ENCODE measurements at places on chromosomes 11 and 22.

DNA sequence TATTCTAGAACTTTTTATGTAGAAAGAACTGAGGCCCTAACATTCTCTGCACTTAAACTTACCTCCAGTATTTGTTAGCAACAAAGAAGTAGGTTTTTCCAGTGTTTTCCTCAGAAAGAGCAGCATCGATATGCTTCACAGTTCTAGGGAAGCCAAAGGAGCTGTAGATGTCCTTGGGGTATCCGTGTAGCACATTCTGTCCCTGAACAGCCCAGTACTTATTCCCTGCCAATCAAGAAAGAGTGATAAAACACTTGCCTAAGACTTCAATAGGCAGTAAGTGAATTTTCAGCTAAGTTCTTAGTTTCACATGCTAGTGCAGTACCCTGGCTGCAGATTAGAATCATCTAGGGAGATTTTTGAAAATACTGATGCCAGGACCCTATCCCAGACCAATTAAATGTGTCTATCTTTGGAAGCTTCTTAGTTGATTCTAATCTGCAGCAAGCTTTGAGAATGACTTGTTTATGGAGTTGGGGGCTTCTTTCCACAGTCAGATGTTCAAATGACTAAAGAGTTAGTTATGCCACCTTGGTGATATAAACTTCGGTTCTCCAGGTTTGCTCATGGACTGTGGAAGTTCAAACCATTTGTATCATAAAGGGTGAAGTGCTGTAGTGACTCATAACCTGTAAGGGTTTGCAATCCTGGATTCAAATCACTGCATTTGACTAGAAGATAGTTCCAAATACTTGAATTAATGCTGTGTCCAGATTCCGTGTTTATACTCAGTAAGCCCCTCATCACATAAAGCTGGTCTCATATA lies 6.5 kb downstream of the MMP1 start:
- DNase-seq: no peak

DNA sequence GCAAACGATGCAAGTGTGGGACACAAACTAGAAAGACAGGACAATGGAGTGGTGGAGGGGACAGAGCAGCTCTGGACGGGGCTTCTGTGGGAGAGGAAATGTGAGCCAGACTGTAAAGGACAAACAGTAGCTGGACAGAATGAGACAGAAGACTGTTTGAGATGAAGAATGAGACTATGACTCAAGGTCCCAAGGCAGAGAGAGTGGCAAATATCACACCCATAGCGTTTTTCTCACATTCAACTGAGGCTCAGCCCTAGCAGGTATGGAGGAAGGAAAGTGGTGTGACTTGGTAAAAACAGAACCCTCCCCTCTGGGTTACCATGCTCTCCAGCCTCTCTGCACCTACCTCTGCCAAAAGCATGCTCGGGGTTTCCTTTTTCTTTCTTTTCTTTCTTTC lies 96.5 kb downstream of the RPL27A start:
- DNase-seq: no peak

DNA sequence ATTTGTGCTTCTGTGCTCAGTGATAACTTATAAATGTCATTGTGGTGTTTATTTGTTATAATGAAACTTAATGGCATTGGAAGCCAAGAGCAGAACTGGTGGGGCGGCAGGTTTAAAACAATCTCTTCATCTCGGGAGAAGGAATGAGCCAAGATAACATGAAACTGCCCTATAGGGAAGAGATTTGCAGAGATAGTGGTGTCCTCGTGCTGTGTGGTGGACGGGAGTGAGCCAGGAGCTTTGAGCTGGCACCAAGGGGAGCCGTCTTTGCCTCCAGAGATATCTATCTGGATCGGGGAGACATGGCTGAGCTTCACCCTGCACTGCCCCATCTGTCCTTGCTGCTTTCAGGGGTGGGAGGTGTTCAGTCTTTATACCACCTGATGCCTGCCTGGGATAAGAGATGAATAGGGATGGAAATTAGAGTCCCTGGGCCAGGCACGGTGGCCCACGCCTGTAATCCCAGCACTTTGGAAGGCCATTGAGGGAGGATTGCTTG lies 189.6 kb downstream of the ST3GAL4 start:
- no peak for DNase-seq

- no peak for DNase-seq
These were observed 13.9 kb upstream of the PHLDA2 start for GRCh38 chr11:2942872-2943710.

DNA sequence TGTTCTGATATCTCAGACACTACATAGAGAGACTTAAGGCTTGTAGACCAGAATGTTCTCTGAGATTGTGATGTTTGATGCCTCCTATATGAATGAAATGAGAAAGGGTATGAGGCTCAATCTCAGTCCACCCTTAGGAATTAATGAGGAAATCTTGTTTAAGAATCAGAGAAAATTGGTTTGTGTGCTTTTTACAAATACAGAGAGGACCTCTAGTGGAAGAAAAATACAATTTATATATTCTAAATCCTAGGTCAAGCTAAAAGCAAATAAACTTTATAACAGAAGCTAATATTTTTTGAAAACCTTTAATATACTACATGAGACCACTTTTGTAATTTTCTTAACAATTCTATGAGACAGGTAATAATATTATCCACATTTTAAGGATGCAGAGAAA lies 5.0 kb upstream of the OR52H1 start:
- no peak for DNase-seq

- DNase-seq: no peak
These were observed 52.4 kb downstream of the CHRDL2 start for GRCh38 chr11:74678591-74679512.

GRCh38 chr22:41382098-41382578 lies 396 bp downstream of the TEF start:
- peak; percentile 21 for DNase-seq

DNA sequence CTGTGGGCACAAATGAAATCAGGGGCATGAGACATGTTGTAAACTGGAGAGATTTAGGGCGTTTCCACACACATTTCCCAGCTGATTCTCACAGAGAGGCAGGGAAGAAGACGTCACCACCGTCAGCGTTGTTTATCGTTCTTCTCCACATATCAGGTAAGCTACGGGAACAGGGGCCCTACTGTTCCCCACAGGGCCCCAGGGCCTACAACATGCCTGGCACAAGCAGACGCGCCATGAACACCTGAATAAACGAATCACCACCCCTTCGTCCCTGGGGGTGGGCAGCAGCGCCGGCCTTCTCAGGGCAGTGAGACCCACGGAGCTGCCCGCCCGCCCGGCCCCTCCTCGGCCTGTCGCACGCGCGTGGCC lies 342 bp downstream of the EFCAB6 start:
- DNase-seq: no peak

DNA sequence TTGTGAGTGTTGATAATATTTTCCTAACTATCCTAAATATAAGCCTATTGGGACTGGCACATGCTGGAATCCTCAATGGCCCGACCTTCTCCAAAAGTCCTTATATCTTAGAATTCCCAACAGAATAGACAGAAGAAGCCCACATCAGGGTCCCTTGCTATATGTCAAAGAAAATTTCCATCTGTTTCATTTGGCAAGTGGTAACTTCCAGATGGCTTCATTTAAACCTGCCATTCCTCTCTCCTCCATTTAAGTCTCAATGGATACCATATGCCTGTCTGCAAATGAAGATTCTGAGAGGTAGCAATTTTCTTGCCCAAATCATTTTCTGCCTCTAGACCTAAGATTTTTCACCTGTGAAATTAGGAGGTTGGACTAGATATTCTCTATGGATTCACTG lies 73.1 kb upstream of the KCNA4 start:
- DNase-seq: no peak

DNA sequence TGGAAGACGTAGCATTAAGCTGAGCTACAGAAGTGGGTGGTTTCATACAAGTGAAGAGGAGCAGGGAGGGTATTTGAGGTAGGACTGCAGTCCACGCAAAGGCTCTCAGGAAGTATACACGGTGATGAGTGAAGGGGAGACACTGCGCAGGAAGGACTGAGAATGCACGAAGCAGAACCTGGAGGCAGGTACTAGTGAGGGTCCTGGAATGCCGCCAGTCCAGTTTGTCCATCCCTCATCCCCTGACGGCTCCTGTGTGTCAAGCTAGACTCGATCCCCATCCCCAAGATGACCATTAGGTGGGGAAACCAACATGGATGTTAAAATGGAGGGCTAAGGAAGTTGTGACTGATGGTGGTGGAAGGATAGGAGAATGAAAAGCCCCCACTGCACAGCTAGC lies 23.8 kb downstream of the ART5 start:
- no peak for DNase-seq

- no peak for DNase-seq
These were observed 18.9 kb upstream of the KCTD14 start for GRCh38 chr11:78041843-78042440.

GRCh38 chr22:41969110-41969646 lies at the start of gene SEPTIN3:
Gene SEPTIN3, plus strand, starts transcription at chr22:41969443. Its CDS starts 2,050 bp downstream, at chr22:41971493.
- no peak for DNase-seq

GRCh38 chr11:122100756-122101080 lies 15.3 kb downstream of the BLID start:
- no peak for DNase-seq

DNA sequence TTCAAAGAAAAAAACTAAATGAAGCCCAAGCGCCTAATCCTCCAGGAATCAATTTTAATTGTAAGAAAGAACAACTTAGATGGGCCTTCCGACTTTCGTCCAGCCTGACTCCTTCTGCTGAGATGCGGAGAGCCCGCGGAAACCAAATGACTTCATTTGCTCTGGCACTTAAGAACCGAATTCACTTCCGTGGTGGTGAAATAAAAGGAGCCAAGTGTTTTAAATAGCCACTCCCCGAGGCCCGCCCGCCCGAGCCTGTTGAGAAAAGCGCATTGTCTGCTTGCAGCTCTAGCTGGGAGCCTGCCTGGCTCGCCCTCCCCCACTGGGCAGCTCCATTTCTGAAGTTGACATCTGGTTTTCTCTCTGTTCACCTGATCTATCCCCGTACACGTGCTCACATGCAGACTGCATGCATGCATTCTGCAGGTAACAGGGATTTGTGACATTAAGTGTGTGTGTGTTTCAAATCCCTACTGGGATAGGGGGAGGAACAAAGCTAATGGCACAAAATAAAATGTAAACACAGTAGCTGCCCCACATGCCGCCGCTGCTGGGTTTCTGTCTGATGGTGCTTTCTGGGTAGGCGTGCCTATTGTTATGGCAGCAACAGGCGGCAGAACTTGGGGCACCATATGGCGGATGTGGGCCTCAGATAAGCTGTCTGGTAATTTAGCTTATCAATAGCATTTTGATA lies 6.2 kb downstream of the TEAD1 start:
- DNase-seq: no peak

GRCh38 chr11:122155765-122156527 lies 39.9 kb upstream of the BLID start:
- no peak for DNase-seq

DNA sequence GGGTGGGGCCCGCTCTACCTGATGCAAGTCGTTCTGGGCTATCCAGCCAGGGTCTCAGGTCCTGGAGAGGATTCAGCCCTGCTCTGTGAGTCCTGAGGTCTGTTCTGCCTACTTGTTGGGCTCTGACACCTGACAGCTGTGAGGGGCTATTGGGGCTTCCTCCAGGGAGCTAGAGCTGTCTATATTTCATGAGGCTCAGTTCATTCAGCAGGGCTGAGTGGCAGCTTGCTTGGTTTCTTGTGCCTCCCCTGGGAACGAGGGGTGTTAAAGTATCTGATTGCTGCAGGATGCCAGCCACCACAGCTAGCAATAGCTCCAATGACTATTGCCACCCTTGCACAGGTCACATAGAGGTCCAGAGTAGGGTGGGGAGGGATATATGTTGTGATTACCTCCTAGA lies 26.7 kb downstream of the INSC start:
- no peak for DNase-seq

DNA sequence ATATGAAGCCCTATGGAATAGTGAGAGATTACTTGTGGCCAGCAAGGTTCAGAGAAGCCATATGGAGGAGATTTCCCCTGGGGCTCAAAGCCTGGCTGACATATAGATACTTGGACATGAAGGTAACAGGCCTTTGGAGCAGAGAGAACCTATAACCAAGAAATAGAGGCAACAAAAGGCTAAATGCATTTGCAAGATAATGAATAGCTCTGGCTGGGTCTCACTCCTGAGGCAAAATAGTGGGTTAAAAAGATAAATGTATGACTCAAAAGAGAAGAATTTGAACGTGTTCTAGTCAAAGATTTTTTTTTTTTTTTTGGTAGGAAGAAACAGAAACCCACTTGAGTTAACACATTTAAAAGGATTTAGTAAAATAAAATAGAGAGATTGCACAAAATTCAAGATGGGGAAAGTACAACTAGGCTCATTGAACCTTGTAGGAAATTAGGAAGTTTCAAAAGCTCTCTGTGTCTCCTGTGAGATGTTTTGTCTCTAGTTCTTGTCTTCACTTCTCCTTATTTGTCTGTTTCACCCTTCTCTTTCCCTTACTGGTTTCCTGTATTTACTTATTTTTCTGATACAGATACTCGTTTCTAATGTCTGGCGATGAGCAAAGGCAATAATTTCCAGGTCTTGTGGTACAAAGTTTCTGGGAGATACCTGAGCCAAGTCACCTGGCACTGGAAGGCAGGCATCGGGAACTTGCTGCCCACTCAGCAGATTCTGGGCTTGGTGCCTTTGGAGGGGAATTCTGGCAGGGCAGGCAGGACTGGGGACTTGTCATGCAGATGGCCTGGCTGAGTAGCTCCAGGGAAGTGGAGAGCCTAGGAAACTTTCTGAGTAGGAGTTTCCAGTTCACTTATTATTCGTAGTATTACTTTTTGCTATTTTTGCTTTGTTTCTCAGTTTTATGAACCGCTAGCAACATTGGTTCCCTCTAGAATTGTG lies 49.2 kb upstream of the SESN3 start:
- no peak for DNase-seq

DNA sequence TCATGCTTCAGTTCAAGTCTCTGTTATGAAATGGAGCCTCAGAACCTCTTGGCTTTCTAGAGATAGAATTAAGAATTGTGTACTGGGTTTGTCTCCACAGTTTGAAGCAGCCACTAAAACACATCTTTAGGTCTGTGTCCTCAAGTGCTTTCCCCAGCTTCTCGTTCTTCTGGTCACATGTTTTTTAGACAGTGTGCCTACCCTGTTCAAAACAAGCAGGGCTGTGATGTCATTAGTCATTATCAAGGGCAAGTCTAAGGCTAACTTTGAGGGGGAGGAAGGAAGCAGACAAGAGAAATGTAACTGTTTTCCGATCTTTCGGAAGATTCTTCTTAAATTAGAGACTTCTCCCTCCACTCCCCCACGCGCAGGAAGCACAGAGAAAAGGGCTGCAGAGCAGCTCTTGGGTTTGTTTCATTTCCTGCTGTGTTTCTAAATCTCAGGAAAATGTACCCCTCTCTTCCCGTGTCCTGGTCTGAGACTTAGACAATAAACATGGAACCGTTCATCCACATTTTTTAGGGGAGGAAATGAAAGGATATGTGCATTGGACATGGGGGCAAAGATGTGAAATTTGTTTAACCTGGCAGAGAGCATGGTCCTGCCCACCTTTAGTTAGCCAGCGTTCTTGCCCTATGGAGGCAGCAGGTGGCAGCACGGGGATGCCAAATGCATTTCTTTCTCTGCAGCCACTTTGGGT lies 3.1 kb downstream of the AKIP1 start:
- no peak for DNase-seq

GRCh38 chr11:119388103-119388502 lies 6.6 kb upstream of the USP2 start:
- DNase-seq: no peak

DNA sequence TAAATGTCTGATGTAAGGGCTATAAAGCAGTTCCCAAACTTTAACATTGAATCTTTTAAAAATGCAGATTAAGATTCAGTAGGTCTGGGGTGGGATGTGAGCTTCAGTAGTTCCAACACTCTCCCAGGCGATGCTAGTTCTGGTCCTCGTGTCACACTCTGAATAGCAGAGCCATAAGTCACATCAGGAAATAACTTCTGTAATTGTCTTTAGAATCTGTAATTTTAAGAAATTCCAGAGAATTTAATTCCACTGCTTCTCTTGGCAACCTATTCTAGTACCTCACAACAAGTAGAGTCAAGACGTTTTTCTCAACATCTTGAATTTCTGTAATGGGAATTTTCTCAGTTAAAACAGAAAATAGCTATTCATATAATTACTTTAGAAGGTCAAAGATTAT lies 223.1 kb downstream of the TMEM135 start:
- no peak for DNase-seq
